ENCODE measurements at places on chromosomes 11 and 22.

- DNase-seq: no peak
Observed at GRCh38 chr11:73059915-73060314, 82.2 kb downstream of the FCHSD2 start.

GRCh38 chr11:117642835-117643234 is 154.2 kb downstream of the DSCAML1 start:
- DNase-seq: no peak

GRCh38 chr22:27723158-27723557 is 78.4 kb downstream of the MN1 start:
- no peak for DNase-seq

DNA sequence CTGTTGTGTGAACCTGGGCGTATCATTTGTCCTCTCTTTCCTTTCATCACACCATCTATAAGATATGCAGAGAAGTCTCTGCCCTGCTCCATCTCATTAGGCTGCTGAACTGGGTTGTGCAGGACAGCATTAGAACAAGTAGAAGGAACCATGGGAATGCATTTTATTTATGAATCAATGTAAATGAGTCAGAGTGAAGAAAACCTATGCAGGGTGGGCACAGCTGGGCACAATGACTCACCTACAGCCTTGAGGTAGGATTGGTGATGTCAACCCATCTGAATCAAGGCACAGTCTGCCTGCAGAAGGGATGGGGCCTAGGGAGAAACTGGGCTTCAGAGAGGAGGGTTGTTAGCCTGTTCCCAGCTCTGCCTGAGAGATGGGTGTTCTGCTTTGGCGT is 123.4 kb downstream of the CSNK2A3 start:
- DNase-seq: peak; percentile 18

DNA sequence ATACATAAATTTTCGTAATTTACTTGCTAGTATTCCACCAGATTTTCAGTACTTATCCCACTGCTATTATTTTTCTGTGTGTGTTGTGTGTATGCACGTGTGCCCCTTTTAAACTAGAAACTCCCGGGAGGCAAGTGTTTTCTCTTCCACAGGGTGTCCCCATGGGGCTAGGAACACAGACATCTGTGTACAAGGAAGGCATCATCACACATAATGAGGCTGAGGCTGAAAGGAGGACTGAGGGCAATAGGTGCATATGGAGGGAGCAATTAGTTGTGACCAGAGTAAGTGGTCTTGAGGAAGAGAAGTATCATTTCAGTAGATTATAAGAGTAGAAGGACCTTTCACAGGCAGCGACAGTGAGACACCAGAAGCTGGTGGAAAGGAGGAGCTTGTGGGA is 2.1 kb upstream of the DPAGT1 start:
- no peak for DNase-seq

Data from activated CD4-positive, alpha-beta T cell treated with anti-CD3 and anti-CD28 coated beads for 36 hours (primary cell).